ENCODE measurements at places on chromosomes 12 and 14.

DNA sequence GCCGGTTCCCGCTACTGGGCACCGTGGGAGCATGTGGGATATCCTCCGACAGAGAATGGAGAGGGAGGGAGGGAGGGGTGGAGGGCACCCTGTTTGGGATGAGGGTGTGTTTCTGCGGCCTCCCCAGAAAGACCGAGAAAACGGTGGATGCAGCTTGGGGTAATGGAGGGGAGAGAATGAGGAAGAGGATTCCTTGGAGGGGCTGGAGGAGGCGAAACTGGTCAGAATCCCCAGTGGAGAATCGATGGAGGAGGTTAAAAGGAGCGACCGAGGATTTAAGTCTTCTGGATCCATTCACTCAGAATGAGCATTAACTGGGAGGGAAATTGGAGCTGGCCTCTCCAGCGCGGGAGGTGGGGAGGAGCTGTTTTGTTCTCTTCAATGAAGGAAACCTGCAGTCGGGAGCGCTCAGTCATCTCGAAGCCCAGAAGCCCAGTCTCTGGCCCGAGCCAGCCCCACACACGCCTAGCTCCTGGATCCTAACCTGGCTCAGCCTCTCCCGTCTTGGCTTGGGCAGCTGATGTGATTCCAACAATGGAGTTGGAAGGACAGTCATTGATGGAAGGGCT, 581 bp downstream of the ARG2 start:
- DNase-seq, result no peak

- DNase-seq, result no peak
These were observed 101.6 kb downstream of the B4GALNT3 start for GRCh38 chr12:561391-561705.

GRCh38 chr12:52631676-52632459, 13.5 kb upstream of the KRT73 start:
- DNase-seq, result no peak

GRCh38 chr12:120538281-120539156, 4.4 kb downstream of the RNF10 start:
- DNase-seq, result peak; percentile 13

DNA sequence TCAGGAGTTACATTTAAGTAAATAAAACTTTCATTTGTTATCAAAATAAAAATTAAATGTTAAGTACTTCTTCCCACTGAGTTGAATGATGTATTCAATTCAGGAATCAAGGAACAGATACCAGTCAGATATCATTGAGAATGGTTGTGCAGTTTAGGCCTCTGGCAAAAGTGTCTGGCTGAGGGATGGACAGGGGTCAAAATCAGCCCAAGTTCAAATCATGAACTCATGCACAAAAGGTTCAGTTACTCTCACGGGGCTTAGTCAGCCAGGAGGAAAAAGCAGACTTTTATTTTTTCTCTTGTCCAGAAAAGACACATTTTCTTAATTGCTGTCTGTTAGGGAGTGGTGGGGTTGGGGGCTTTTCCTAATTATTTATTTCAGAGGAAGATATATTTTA, 166.3 kb downstream of the RASSF9 start:
- no peak for DNase-seq

DNA sequence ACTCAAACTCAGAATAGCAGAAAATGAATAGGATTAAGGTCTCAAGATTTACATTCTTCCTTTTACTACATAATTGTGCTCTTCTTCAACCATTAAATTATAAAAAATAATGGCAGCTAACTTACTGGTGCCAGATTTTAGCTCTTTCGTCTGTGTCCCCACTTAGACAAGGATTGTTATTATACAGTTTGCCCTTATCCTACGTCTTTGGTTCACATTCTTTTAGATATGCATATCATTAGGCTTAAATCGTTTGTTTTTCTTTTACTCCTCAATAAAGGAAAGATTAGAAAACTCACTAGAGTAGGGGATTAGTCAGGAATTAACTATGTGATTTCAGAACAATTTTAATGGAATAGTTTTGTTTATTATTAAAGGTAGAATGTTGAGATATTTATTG, 129.6 kb upstream of the GARIN2 start:
- no peak for DNase-seq

DNA sequence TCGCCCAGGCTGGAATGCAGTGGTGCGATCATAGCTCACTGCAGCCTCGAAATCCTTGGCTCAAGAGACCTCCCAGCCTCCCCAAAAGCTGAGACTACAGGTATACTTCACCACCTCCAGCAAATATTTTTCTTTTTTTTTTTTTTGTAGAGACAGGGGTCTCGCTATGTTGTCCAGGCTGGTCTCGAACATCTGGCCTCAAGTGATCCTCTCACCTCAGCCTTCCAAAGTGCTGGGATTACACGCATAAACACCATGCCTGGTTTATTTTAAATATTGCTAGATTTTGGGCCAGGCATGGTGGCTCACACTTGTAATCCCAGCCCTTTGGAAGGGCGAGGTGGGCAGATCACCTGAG, 26.7 kb upstream of the UBC start:
- DNase-seq, result no peak

DNA sequence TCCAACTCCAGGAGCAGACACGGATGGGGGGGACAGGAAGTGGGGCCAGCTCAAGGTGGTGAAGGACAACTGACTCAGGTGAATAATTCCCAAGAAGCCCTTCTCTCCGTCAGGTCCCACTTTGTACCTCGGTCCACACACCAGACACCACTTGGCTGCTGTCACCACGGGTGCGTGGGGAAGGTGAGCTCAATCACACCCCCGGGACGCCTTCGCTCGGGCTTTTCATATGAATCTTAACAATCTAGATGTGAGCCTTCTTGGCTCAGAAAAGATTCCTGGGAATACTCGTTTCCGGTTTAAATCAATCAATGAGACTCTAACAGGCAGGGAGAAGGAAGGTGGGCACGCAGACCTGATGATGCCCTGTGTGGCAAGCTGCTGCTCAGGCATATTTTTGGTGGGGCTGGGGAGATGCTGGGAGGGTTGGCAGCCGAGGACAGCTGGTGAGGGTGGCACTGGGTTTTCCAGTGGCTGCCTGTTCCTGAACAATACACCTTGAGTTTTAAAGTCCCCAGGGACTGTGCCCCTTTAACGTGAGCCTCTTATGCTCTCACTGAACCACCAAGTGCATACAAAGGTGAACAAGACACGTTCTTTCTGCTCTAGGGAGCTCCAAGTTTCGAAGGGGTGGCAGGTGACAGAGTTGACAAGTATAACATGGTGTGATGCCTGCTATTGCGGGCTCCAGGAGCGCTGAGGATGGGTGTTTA, 5.1 kb downstream of the TESC start:
- no peak for DNase-seq

DNA sequence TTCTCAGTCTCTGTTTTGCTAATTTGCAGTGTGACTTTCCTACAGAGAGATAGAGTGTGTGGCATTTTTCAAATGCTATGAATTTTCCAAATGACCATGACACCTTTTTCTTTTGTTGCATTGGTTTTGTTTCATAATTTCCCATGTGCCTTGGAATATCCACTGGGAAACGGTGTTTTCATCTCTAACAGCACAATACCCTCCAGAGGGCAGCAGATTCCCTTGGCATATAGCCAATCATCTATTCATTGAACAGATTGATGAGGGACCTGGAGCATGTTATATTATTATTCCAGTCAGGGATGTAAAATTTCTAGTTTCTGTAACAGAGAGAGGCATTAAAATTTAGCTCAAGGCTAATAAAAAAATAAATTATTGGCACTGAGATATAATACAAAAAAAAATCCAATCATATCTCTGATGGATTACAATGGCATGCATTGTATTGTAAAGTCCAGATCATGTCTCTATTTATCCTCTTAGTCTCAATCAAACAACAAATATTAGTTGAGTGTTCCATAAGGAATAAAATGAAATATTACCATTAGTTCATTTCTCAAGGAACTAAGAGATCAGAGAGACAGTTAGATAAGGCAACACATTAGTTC, 29.6 kb upstream of the NTN4 start:
- DNase-seq, result peak; percentile 53

DNA sequence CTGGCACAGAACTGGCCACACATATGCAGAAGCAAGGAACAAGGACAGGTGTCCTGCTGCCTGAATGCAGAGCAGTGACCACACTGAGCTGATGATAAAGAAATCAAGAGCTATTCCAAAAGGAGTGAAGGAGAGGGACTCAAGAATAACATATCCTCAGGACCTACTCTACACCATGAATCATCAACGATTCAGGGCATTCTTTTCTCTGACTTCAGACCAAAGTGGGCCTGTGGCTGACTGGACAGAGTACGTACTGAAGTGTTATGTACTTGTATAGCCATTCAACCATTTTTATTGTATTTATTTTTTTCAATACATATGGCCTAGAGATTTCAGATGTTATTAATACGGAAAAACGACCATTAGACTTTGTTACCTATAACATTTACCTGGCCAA, 177.5 kb upstream of the TMTC1 start:
- no peak for DNase-seq
